ENCODE measurements at places on chromosomes 1 and 21.

DNA sequence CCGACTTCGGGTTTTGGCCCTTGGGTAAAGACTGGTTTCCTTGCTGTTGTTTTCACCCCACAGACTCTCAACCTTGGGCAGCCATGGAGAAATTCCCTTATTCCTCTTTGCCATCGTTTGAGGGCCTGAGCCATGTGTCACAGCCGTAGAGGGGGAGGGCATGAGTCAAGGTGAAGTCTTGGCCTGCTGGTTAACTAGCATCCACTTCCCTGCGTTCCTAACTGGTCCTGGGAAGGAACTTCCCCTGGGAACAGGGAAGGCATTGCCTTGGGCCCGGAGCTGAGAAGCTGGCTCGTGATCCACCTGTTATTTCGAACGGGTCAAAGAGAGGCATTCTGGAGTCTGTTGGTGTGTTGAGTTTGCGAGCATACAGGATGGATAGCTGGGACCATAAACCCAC, 464.9 kb downstream of the CAMTA1 start:
- DNase-seq: no peak

DNA sequence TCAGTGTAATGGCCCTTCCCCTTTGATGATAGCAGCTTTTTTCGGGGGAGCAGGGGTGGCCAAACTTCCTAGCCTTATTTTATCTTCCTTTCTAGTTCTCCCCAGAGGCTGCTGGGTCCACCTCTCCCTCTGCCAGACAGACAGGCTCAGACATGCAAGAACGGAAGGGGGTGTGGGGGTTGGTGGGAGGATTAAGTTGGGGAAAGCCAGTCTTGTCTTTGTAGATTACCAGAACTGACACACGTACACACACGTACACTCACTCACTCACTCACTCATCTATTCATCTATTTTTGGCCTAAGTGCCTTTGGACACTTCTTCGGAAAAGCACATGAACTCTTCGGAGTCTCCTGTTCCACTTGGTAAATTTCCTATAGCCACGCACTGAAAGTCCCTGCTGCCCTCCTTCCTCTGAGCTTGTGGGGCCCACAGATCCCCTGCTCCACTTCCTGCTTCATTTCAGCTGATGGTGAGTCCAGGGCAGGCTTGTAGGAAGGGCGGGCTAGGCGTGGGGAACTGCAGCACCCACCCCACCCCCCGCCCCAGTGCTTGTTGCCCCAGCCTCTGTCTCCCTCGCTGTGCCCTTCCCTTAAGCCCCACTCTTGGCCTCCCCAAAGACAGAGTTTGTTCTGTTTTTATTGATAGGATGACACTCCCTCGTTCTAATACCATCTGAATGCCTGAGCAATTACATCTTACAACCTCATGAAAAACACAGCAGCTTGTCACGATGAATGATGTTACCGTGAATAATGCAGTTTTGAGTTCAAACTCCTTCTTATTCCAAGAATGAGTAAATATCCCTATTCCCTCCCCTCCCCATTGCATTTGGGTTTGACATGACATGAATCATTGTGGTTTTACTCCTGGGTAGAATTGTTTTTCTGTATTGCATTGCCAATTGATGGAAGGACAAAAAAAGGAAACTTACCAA, 60.7 kb upstream of the ATP5PO start:
- no peak for DNase-seq

- DNase-seq: no peak
Observed at GRCh38 chr21:18387994-18388393, 15.6 kb downstream of the TMPRSS15 start.

DNA sequence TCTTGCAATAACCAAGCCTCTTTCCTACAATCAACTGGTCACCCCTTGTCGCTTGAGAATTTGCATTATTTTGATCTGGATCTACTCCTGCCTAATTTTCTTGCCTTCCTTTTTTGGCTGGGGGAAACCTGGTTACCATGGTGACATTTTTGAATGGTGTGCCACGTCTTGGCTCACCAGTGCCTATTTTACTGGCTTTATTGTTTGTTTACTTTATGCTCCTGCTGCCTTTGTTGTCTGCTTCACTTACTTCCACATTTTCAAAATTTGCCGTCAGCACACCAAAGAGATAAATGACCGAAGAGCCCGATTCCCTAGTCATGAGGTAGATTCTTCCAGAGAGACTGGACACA, 743 bp downstream of the GPR52 start:
- no peak for DNase-seq

GRCh38 chr1:205323794-205324193, 2.2 kb upstream of the NUAK2 start:
- no peak for DNase-seq

GRCh38 chr1:28243685-28244311, 7.9 kb downstream of the ATP5IF1 start:
- DNase-seq: no peak

GRCh38 chr21:45309069-45309986, 21.6 kb upstream of the POFUT2 start:
- no peak for DNase-seq

DNA sequence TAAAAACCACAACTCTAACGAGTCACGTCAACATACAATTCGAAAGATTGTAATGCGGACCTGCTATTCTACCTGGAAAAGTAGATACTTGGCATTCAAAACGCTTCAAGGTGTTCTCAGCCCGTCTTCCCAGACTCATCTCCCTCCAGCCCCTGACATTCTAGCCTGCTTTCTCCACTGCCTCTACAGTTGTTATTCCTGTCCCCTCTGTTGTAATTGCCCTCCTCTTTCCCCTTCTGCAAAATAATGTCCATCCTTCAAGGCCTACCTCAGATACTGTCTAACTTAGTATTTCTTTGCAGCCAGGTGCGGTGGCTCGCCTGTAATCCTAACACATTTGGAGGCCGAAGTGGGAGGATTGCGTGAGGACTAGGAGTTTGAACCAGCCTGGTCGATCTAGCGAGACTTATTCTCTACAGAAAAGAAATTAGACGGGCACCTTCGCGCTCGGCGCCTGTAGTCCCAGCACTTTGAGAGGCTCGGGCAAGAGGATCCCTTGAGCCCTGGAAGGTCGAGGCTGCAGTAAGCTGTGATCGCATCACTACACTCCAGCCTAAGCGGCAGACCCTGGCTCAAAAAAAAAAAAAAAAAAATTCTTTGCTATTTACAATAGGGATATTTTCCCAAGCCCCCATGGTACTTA, 756 bp upstream of the RBM34 start:
- DNase-seq: no peak

GRCh38 chr21:25834381-25834780, 99.6 kb downstream of the GABPA start:
- DNase-seq: no peak

DNA sequence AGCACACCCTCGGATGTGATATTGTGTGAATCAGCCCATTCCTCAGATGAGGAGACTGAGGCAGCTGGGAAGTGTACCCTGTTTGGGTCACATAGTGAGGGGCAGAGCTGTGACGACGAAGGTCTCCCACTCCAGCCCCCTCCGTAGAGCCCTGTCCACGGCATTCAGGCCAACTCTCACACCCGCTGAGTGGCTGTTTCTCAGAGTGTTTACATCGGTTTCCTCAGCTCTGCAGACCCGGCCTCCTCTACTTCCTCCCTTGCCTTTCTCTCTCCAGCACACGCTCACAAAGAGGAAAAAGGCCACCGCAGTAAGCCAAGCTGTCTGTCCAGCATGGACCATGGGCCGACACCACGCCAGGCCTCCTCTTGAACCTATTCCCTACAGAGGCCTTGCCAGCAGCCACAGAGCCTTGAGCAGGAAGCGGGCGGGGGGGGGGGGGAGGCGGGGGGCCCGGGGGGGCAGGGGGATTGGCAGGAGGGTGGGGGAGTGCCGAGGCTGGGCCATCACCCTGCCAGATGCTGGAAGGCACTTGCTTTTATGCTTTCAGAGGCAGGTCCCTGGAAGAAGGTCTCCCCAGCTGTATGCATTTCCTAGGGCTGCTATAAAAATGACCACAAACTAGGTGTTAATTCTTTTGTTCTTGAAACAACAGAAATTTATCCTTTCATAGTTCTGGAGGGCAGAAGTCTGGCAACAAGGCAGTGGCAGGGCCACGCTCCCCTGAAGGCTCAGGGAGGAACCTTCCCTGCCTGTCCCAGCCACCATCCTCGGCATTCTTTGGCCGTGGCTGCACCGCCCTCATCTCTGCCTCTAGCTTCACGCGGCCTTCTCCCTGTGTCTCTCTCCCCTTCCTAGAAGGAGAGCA, 178.4 kb downstream of the PSMG1 start:
- DNase-seq: peak; percentile 29

- no peak for DNase-seq
Observed at GRCh38 chr1:215789981-215790380, 222.9 kb downstream of the KCTD3 start.

GRCh38 chr1:234957330-234958065, 171.1 kb downstream of the TOMM20 start:
- no peak for DNase-seq

DNA sequence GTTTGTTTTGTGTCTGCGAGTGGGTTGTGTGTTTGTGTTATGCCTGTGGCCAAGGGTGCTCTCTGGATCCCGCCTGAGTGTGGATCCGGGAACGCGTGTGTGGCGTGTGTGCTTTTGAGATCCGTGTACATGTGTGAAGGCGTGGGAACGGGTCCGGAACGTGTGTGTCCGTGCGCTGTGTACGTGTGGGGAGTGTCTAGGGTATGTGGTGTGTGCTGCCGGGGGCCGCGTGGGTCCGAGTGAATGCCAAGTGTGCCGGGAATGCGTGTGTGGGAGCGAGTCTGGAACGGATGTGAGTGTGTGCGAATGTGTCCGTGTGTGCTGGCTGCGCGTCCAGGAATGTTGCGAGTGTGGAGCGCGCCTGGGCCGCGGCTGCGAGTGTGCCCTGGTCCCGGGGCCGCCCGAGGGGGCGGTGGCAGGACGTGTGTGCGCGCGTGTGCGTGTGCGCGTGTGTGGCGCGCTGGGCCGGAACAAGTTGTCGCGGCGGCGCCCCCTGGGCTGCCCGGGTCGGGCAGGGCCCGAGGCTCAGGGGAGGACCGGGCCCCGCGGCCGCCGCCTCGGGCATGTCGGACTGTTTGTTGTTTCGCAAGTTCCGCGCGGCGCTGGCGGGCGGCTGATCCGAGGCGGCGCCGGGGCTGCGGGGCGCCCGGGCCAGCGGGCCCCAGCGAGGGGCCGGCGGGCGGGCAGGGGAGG, 953 bp downstream of the PTPRU start:
- no peak for DNase-seq

- no peak for DNase-seq
Observed at GRCh38 chr1:108503062-108503733, 53.1 kb downstream of the NBPF6 start.

DNA sequence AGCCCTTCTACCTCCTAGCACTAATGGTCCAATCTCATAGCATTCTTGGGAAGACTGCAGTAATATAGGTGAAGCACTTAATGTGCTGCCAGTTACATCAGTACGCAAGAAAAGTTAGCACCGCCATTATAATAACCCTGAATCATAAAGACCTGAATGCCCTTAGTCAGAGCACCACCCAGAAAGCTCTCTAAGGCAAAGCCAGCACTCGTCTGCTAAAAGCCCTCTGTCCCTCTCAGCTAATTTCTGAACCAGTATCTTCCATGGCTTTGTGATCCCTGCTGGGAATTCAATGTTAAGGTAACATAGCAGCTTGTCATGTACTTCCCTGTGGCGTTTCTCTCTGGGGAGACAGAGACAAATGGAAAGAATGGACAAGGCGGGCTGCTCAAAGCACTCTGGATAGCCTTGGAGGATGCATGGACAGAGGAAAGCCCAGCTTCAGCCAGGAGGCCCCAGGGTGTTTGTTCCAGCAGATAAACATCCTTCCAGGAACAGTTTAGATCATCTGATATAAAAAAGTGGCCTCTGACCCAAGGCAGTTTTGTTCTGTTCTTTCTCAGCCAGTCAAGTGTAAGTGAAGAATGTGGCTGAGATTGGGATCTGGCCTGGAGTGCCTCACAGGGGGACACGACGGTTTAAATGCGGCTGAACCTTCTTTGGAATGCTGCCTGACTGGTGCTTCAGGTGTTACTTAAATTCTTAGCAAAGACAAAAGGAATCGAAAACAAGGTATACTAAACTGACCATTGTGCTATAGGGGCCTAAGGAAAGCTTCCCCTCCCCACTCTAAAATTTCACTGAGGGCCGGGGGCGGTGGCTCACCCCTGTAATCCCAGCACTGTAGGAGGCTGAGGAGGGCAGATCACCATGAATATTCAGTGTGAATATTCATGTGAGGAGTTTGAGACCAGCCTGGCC, 58.1 kb upstream of the VTCN1 start:
- DNase-seq: no peak

DNA sequence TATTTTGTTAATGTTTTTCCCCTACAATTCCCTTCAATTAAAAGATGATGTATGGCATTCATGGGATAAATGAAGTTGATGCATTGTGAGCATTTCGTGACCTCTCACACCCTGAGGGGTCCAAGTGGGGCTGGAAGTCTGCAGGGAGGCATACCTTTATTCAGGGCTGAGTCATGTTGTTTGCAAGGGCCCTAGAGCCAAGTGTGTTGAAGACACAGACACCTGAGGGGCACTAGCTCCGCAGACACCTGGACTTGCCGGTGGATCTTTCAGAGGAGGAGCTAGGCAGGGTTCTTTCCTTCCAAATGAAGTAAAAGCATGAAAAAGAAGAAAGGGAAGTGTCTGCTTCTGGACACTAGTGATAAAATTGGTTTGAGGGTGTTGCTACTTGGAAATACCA, 57.0 kb upstream of the RGS7 start:
- no peak for DNase-seq

DNA sequence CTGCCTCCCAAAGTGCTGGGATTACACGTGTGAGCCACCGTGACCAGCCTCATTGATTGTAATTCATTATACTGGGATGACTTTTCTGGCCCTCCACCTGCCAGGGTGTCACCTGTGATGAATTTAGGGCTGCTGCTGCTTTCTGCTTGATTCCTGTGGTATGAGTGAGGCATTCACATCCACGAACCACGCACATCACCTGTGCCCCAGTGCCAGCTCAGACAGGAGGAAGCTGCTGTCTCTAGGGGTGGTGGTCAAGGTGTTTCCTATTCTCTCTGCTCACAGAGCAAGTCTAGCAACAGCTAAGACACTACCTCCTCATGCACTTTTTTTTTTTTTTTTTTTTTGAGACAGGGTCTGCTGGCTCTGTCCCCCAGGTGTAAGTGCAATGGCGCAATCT, 12.3 kb upstream of the LDLRAD2 start:
- no peak for DNase-seq

- no peak for DNase-seq
Observed at GRCh38 chr1:198933515-198934222, 294.8 kb downstream of the PTPRC start.
